ENCODE measurements at places on chromosomes 3 and 15. TPM values are rescaled to one million over a fixed set of nuclear protein-coding genes. Genes with fewer than 3 reads are reported as not detected.

Gene GPR87
- total RNA-seq, result 13.3 TPM

Gene GOLGA6B
- 0.10 TPM for total RNA-seq

Gene OXTR
- total RNA-seq, result 0.59 TPM

Gene SIDT1
- total RNA-seq, result 4.4 TPM

Gene IL20RB
- 15.8 TPM for total RNA-seq

Gene OSTN
- total RNA-seq, result 0.10 TPM

Gene MEIS2
- 25.5 TPM for total RNA-seq

Gene CAMK2N2
- total RNA-seq, result not detected
